ENCODE measurements at places on chromosomes 7 and 10.

GRCh38 chr7:131152766-131153165 lies 174.9 kb upstream of the MKLN1 start:
- no peak for DNase-seq

GRCh38 chr7:154943906-154944305 lies 59.0 kb downstream of the PAXIP1 start:
- DNase-seq = no peak

DNA sequence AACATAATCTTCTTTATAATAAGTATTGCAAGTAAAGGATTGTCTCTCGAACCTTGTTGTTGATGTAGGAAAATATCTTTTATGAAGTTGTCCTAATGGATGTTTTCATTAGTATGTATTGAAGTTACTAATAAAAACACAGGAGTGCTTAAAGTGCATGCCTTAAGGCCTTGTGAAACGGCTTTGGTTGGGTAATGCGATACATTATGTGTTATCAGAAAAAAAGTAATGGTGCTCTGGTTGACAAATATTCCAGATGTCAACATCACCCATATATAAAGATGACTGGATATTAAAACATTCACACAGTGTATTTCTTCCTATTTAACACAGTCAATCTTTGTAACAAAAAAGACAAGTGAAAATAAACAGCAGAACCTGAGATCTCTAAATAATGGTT lies 310.7 kb downstream of the PRKG1 start:
- no peak for DNase-seq

DNA sequence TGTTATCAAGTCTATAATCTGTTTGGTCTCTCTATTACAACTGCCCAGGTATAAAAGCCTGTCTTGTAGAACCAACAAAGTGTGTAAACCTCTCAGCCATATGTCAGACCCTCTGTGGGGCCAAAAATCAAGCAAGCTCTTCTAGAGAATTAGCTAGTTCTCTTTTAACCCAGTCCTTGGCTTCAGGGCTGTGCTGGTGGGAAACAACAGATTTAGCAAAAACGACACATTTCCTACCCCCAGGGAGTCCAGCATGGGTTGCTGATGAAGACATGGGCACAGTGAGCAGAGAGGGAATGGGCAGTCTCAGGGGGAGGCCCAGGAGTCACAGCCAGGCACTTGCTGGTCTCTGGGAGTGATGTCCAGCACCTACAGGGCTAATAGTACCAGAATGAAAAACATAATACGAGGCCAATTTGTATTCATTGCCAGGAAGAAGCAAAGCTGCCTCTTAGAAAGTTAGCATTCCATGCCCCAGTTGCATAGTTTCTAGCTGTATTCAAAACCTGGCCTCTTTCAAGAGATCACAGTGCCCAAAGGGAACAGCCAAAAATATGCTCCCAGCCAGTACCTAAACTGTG lies 80.1 kb downstream of the FRMD4A start:
- DNase-seq = no peak

GRCh38 chr7:67620216-67620933 lies 623.7 kb downstream of the TYW1 start:
- no peak for DNase-seq

DNA sequence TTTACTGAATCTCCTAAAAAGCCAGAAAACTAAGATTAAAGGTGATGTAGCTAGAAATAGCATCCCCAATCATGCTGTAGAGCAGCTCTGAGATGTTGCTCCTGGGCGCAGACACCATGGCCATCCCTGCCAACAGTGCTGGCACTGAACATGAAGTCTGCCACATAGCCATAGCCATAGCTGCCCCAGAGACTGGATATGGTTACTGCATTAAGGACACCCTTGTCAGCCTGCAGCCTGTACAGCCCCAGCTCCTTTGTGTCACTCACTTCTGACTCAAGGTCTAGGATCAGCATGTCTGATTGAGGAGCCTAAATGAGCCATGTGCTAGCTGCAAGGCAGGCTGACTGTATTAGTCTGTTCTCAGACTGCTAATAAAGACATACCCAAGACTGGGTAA lies 284.6 kb downstream of the RPS24 start:
- no peak for DNase-seq

DNA sequence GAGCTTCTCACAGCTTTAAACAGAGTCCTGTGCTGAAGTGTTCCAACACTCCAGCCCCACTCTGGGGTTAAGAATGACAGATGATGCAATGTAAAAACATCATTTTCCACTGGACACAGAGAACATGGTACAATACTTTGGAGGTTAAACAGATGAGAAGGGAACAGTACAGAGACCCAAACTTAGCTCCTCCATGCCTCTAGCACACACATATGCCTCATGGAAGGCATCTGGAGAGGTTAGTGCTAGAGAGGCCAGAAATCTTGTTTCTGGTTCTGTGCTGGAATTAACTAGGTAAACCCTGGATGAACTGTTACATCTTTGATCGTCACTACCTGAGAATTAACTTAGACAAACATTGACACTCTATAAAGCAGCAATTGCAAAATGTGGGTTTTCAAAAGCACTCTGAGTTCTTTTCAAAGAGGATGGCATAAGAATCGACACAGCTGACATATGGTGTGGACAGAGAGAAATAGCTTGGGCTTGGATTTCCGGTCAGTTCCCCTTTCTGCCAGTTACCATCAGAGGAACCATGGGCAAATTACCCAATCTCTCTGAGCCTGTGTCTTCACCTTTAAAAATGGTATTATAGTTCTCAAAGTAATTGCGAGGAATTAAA lies 81.9 kb downstream of the KCNMA1 start:
- DNase-seq = no peak

DNA sequence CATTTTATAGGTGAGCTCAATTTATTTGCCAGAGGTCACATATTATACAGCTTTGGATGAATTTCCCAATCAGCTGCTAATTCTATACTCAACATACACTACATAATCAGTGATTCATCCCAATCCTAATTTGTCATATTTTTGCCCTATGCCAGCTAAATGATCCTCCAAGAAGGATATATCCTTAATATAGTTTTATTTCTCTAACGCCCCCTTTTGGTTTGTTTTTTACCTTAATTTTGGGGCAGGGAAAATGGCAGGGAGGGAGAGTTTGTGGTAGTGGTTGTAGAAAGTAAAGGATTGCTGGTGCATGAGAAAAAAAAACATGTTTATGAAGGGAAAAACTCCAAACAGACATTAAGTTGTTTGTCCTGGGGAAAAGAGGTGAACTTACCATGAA lies 31.9 kb downstream of the WASL start:
- DNase-seq = no peak

DNA sequence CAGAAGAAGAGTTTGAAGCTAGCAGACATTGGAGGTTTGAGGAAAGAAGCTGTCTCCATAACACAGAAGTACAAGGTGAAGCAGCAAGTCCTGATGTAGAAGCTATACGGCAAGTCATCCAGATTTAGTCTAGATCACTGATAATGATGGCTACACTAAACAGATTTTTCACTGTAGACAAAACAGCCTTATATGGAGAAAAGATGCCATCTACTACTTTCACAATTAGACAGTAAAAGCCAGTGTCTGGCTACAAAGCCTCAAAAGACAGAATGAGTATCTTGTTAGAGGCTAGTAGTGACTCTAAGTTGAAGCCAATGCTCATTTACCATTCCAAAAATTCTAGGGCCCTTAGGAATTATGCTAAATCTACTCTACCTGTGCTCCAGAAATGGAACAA lies 85.1 kb downstream of the SNX13 start:
- no peak for DNase-seq

GRCh38 chr7:130473876-130474275 lies 18.0 kb upstream of the MEST start:
- no peak for DNase-seq

DNA sequence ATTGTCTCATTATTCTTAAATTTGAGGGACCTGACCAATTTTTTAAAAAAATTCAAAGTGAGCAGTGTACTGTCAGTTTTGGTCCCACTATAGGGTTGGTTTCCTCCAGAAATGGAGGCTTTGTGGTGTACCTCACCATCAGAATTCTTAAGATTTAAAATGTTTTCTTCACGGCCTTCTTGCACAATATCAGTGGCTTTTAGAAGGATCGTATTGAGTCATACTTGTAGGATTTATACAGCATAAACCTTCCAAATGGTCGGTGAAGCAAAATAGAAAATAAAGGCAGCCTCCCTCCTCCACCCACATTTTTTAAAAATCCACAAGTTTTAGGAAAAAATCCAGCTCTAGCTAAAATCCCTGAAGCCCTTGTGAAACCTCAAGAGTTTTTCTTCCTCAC lies 126.4 kb downstream of the RNLS start:
- no peak for DNase-seq

- no peak for DNase-seq
Measured at GRCh38 chr7:82760074-82760473, 316.5 kb upstream of the CACNA2D1 start.

- DNase-seq = no peak
Measured at GRCh38 chr10:112519133-112519761, 72.2 kb downstream of the VTI1A start.

- no peak for DNase-seq
Measured at GRCh38 chr10:18423058-18423637, 228.2 kb downstream of the NSUN6 start.

- no peak for DNase-seq
Measured at GRCh38 chr7:12884856-12885440, 197.5 kb downstream of the ARL4A start.

DNA sequence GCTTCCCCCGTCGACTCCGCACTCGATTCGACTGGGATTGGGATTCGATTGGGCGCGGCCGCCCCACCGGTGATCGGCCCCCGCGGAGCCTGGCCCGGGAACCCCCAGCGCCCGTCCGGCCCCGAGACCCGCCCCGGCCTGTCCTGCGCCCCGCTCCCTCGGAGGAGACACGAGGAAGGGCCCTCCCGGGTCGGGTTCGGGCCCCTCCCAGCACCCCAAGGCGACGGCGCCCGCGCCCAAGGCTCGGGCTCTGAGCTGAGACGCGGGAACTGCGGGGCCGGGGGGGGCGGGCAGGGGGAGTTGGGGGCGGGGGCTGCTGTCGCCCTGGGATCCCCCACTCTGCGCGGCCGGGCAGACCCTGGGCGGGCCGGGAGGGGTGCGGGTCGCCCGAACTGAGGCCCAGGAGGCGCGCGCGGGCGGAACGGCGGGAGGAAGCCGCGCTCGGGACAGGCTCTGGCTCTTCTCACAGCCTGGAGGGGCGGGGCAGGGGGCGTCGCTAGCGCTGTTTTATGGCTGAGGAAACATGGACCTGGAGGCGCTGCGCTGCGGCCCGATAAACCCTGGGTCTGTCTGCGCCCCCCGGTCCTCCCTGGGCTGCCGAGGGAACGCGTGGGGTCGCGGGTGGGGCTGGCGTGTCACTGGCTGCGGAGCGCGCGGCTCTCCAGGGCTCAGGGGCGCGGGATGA lies 1.7 kb upstream of the NKX6-2 start:
- no peak for DNase-seq

DNA sequence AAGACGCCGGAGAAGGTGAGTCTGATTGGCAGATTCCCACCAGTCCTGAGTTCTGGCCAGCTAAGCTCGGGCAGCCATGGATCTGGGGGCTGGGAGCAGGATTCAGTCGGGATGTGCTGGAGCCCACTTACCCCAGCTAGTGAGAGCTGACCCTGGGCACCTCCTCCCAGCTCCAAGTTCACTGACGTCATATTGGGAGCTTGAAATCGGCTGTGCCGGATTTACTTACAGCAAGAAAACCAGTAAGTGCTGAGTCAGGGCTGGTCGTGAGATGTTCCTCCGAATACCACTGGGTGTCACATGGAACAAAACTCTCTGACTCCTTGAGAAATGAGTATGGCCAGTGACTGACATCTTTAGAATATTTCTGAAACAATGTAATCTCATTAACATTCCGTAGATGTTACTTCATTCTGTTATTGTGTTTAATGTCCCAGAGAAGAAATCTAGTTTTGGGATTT lies 621.2 kb downstream of the SDK1 start:
- DNase-seq = no peak

- DNase-seq = no peak
Measured at GRCh38 chr7:155577509-155577905, 31.1 kb upstream of the CNPY1 start.

DNA sequence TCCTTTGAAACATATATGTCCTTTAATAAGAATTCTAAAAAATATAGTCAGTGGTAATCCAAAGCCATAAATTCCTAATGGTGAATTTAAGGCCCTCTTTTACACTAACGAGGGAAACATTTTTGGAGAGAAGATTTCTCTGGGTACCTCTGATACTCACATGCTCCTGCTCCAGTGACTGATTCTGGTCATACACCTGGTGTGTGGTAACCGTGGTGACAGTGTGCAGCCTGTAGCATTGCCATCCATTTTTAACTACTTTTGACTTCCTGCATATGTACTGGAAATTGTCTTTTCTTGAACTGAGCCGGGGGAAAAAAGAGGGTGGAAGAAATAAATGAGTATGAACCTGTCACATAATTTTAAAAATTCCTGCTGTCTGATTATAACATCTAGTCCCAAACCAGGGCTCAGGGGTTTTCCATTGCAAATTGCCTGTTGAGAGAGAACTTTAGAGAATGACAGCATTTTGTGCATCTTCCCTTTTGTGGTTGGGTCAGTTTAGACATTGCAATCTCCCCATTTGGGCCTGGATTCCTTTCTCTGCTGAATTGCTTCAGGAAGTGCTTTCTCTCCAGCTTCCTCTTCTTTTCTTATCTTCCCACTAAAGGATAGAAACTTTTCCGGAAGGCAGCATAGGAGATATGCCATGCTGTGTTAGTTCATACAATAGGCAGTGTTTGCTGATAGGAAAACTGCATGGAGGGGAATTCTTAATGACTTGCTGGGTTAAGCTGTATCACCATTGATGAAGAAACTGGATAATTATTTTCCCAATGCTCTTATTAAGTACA lies 125.5 kb downstream of the GRM3 start:
- DNase-seq = no peak

- no peak for DNase-seq
Measured at GRCh38 chr7:108235451-108236061, 105.4 kb upstream of the LAMB4 start.

DNA sequence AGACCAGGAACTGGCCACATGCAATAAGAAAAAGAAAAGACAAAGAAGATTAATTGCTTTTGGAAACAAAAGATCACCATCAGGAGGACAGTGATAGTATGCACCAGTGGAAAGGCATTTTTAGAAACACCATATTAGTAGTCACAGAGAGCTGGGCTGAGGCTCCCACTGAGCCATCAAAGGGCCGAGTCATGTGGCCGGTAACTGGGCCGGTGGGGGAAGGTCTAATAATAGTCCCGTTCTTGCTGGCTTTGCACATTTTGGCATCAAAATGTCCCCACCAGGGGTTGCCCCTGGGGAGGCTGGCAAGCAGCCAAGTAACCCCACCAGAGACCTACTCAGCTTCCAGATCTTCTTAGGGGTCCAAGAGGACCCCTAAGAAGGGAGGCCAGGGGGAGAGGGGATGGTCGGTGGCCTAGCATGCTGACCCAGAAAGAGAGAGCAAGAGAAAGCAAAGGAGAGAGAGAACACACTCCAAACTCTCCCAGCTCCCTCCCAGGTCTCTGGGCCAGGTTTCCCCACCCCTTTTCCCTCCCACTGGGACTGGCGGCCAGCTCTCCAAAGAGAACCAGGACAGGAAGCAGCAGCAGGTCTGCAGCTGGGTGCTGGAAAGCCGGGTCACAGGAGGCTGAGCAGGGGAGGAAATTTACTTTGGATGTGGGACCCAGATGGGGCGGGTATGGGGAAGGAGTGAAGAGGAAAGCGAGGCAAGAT lies 70.2 kb upstream of the FGFR2 start:
- no peak for DNase-seq

GRCh38 chr7:144588559-144589051 lies 185.1 kb upstream of the NOBOX start:
- no peak for DNase-seq

GRCh38 chr7:101159696-101160674 lies 5.4 kb downstream of the VGF start:
- DNase-seq = no peak

Data from GM20000 (cell line).